ENCODE measurements at places on chromosomes 7 and 10. TPM values are rescaled to one million over a fixed set of nuclear protein-coding genes. Genes with fewer than 3 reads are reported as not detected.

GRCh38 chr10:111206521-111206920, 129.7 kb downstream of the ADRA2A start:
- no peak for DNase-seq

- no peak for DNase-seq
These were observed 22.0 kb downstream of the PRTFDC1 start for GRCh38 chr10:24930427-24930826.

GRCh38 chr7:128106821-128107220, 75.6 kb upstream of the LRRC4 start:
- DNase-seq, result no peak

GRCh38 chr10:13990392-13990805, 340.3 kb downstream of the FRMD4A start:
- no peak for DNase-seq

DNA sequence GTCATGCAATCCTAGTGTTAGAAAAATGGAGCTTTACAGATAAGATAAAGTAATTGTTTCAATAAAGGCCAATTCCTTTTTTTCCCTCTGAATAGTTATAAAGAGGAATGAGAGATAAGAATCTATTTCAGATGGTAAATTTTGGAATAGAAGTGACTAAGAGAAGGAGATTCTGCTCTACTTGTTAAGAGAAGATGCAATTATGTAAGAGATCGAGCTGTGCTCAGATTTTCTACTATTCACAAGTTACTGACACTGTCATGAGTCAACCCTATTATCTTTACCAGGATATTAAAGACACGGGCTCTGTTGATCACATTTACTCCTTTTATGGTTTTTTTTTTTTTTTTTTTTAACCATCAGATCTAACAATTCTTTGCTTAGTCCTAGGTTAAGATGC, 511.3 kb downstream of the ARL4A start:
- DNase-seq, result no peak

- DNase-seq, result no peak
These were observed 88.3 kb upstream of the KIAA1217 start for GRCh38 chr10:24120646-24121045.

GRCh38 chr10:4588824-4589223, 237.2 kb upstream of the AKR1E2 start:
- no peak for DNase-seq

GRCh38 chr7:46549892-46550639, 629.0 kb upstream of the IGFBP3 start:
- DNase-seq, result no peak

DNA sequence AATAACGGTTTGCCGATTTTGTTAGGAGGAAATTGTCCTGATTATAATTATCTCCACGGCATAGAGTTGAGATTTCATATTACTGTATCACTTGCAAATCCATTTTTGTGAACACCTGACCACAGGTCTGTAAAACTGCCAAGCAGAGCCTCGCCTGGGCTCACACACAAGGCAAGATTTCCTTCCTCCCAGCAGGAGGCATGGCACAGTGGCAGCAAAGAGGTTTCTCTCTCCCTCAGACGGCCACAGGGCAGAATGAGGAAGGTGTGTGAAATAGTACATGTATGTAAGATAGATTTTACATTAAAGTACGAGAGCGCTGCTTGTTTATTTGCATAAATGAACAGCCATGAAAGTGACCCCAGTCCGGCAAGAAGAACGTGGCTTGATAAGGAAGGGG, 130.1 kb downstream of the CELF2 start:
- no peak for DNase-seq

- peak; percentile 51 for DNase-seq
These were observed 161.7 kb upstream of the HPS1 start for GRCh38 chr10:98608411-98608810.

- DNase-seq, result no peak
These were observed 78.6 kb upstream of the MAGI2 start for GRCh38 chr7:79531905-79532664.

GRCh38 chr7:10767771-10768170, 205.9 kb upstream of the PHF14 start:
- DNase-seq, result no peak

- DNase-seq, result no peak
These were observed 30.7 kb downstream of the DUSP5 start for GRCh38 chr10:110528224-110528996.

DNA sequence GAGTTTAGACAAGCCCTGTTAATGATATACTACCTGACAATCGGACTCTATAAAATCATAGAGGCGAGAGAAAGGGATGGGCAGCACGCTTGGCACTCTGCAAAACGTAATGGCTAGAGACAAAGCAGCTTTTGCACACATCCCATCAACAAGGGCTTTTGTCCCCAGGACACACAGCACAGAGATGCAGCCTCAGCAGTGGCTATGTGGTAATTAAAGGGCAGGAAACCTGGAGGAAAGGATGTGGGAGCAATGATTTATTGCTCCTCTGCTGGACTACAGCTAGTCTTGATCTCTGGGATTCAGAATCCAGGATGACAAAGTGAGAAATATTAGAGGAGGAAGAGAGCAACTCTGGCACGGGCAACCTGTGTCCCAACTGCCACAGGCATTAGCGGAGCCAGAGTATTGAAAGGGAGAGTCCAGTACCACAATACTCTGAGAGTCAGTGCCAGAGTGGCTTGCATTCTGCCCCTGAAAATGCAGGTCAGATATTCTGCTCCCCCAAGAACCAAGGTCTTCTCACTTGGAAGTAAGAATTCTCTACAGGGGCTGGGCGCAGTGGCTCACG, 96.5 kb downstream of the ARMH3 start:
- no peak for DNase-seq

GRCh38 chr7:125516194-125516593, 586.6 kb upstream of the POT1 start:
- peak; percentile 31 for DNase-seq

- DNase-seq, result no peak
These were observed 40.7 kb upstream of the FMC1 start for GRCh38 chr7:139300390-139300789.

DNA sequence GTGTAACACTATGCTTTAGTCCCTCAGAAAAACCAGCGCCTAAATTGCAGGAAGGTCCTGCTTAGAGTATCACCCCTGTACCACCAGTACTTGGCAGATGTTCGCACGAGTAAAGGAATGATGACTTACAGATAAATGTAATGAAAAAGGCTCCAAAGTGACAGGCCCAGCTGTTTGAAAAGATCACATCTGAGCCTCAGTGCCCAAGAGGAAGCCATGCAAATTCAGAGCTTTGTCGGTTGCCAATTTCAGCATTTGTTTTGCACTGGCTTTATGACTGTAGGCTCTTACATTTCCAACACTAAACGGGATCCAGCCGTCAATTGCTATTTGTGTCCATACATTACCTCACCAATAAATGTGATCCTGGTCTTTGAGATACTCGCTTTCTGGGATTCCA, 60.6 kb upstream of the GAD2 start:
- DNase-seq, result no peak

GLUD1 gene
- 117 TPM for polyA plus RNA-seq

ADAM8 gene
- 0.15 TPM for polyA plus RNA-seq

WDR86 gene
- 4.1 TPM for polyA plus RNA-seq

GLI3 gene
- polyA plus RNA-seq, result 1.2 TPM

PAX4 gene
- polyA plus RNA-seq, result not detected

C10orf88 gene
- 6.1 TPM for polyA plus RNA-seq
